ENCODE measurements at places on chromosomes 7 and 10. TPM values are rescaled to one million over a fixed set of nuclear protein-coding genes. Genes with fewer than 3 reads are reported as not detected.

CUBN gene
- not detected for polyA plus RNA-seq

LIPK gene
- polyA plus RNA-seq, result not detected

SHTN1 gene
- 14.4 TPM for polyA plus RNA-seq

OR2A12 gene
- not detected for polyA plus RNA-seq

ZCCHC24 gene
- 4.0 TPM for polyA plus RNA-seq

CLIP2 gene
- polyA plus RNA-seq, result 1.3 TPM

ITGB8 gene
- 0.28 TPM for polyA plus RNA-seq

GPC2 gene
- polyA plus RNA-seq, result 0.91 TPM

ZCWPW1 gene
- polyA plus RNA-seq, result 1.2 TPM

GPR26 gene
- not detected for polyA plus RNA-seq

SAMD9 gene
- polyA plus RNA-seq, result 2.9 TPM
